ENCODE measurements at places on chromosomes 1 and 21. TPM values are rescaled to one million over a fixed set of nuclear protein-coding genes. Genes with fewer than 3 reads are reported as not detected.

Gene SLC30A1
- total RNA-seq = 65.0 TPM

Gene WNT4
- total RNA-seq = 0.29 TPM

Gene TFF2
- not detected for total RNA-seq

Gene FAM3B
- not detected for total RNA-seq

Gene IVL
- total RNA-seq = not detected

Gene CRNN
- total RNA-seq = not detected

Gene BROX
- total RNA-seq = 63.0 TPM

Gene ATP1A4
- total RNA-seq = not detected

Gene EVA1C
- total RNA-seq = 34.9 TPM

Gene DIPK1A
- 1.4 TPM for total RNA-seq

Gene C1orf141
- not detected for total RNA-seq

Gene S100A14
- not detected for total RNA-seq

Gene B3GALT5
- not detected for total RNA-seq

Gene TEX38
- not detected for total RNA-seq

Gene SLC37A1
- 9.4 TPM for total RNA-seq

Gene LCE1A
- not detected for total RNA-seq

Gene MEX3A
- 8.3 TPM for total RNA-seq

Gene HLCS
- 19.7 TPM for total RNA-seq

Gene GALNT2
- 85.1 TPM for total RNA-seq

Gene ATAD3C
- not detected for total RNA-seq

Gene AGRN
- total RNA-seq = 68.1 TPM

Gene RGSL1
- not detected for total RNA-seq

Gene RNU11
- total RNA-seq = not detected

Gene NSUN4
- total RNA-seq = 26.8 TPM

Gene ALDH4A1
- 13.8 TPM for total RNA-seq

Gene AMY1A
- total RNA-seq = not detected
